ENCODE measurements at places on chromosomes 1 and 21. TPM values are rescaled to one million over a fixed set of nuclear protein-coding genes. Genes with fewer than 3 reads are reported as not detected.

DNA sequence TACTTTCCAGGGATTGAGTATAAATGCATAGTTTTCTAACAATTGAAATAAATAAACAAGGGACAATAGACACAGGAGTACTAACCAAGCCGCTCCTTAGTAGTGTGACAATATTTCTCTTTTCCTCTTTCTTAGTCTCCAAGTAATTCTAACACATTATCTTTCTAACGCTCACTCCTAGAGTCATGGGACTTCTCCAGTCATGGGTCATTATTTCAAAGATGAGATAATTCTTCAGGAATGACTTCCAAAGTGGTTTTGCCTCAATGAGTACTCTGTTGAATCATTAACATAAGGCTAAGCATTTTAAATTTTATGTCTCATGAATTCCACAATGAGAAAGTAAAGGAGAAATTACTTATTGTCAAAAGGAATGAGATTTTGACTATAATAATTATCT is 605.8 kb upstream of the ADAMTS5 start:
- no peak for DNase-seq

- DNase-seq: peak; percentile 82
These were observed 2.8 kb upstream of the FAM131C start for GRCh38 chr1:16076031-16076864.

DNA sequence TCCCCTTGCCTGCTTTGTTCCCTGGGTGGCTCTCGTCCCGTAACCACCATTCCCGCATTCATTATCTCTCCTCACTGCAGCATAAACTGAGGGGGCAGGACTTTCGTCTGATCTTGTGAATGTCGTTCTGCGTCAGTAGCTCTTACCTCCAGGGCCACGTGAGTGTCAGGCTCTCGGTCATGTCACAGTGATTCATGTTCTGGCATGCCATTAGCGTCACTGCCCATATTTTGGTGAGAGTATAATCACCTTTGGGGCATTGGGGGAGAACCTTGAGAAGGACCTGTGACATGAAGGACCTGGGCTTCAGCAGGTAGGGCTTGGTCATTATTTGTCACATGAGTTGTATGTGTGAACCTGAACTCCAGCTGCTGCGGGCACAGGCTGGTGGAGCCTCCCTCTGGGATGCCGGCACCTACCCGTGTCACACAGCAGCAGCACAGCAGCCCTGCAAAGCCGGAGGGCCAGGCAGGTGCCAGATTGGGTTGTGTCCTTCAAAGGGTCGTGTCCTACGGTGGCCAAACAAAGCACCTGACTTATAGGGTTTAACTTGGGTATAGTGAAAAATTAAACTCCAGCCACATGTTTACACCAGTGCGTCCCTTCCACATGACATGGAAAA is 68.5 kb downstream of the BACE2 start:
- DNase-seq: no peak

- no peak for DNase-seq
These were observed 78.5 kb downstream of the LHX9 start for GRCh38 chr1:197995408-197996258.

- DNase-seq: no peak
These were observed 2.6 kb downstream of the C1orf21 start for GRCh38 chr1:184389446-184389845.

- no peak for DNase-seq
These were observed 1.5 kb downstream of the GRIK3 start for GRCh38 chr1:37032660-37033354.

DNA sequence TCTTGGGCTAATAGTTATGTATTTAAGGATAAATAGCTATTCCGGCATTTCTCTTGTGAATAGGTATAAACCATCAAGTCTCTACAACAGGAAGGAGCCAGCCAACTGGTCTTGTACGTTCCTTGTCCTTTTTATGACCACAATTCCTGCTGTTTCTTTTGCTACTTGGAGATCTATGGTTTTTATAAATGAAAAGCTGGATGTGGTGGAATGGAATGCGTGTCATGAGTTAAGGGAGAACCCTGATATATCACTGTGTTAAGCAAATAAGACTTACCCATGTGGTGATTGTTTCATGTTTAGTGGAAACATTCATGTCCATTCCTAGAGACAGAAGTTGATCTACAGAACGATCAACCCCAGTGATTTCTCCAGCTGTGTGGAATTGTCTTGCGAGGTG is 282.1 kb downstream of the RPS6KC1 start:
- no peak for DNase-seq

GRCh38 chr1:107894605-107895004 is 70.4 kb downstream of the VAV3 start:
- no peak for DNase-seq

- DNase-seq: no peak
These were observed 76.4 kb downstream of the ADGRL2 start for GRCh38 chr1:81876901-81877733.

GRCh38 chr1:33001282-33001681 is 35.4 kb downstream of the AK2 start:
- DNase-seq: no peak

GRCh38 chr1:231721436-231721835 is 94.8 kb downstream of the DISC1 start:
- no peak for DNase-seq

- DNase-seq: no peak
These were observed 264.6 kb upstream of the RAB4A start for GRCh38 chr1:229006121-229006870.

- DNase-seq: no peak
These were observed 17.2 kb downstream of the NFYC start for GRCh38 chr1:40708750-40709099.

DNA sequence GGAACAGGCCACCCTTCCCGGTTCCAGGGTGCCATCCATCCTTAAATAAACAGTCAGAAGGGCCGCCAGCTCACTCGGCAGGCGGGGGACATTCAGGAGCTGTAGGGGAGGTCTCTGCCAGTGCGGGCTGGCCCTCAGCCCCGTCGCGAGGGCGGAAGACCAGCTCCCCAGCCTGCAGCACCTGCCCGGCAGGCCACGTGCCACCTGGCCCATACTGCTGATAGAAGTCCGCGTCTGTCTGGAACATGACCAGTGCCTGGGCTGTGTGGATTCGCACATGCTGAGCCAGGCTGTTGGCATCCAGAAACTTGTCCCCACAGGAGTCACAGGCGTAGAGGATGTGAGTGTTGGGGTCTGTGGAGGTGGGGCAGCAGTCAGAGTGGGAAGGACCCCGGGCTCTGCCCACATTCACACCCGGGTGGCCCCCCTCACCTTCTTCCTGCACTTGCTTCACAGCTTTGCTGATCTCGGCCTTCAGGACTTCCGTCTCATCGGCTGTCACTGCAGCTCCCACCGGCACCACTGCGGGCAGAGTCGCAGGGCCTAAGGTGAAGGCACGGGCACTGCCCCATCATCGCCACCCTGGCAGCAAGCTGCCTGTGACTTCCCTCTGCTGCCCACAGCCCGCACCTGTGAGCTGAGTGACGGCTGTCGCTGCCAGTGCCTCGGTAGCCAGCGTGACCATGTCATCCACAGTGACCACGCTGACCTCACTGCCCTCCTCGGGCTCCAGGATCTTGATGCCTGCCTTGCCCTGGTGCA is 33.8 kb downstream of the ZBTB17 start:
- DNase-seq: no peak

DNA sequence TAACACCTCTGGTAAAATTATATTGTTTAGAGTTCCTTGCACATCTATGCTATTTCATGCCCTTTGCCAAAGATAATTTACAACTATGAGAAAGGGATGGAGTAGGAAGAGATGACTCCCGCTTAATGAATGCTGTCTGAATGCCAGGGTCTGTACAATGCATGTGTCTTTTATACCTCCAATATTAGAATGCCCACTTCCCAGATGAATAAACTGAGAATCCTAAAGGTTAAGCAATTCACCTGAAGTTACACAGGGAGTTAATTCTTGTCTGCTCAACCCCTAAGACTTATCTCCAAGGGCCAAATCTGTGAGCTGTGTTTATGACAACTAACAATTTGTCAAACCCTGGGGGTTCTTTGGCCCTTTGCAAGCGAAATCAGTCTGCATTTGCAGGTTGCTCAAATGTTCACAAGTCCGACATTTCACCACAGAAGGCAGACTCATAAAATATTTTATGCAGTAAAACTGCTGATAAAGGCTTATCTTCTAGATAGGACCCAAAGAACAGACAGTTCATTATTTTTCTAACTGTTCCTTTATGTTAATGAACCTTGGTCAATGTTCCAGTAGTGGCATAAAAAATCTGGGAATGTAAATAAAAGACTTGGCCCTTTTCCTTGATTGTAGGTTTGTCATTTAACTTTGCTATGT is 50.2 kb upstream of the ATP1A1 start:
- no peak for DNase-seq

- no peak for DNase-seq
These were observed 31.9 kb downstream of the GLUL start for GRCh38 chr1:182359645-182360044.

DNA sequence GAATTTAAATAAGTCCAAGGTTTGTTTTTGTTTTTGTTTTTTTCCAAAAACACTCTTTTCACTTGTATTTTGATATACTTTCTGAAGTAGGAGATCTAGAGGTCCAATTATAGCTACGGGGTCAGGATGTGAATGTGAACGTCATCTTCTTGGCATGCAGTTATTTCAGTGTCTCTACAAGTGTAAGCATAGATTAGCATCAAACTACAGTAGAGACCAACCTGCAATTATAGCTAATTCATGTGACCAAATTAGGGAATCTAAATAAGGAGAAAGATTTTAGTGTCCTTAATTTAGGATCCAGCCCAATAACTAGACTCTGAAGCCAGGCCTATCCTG is 107.3 kb upstream of the PALMD start:
- DNase-seq: no peak

DNA sequence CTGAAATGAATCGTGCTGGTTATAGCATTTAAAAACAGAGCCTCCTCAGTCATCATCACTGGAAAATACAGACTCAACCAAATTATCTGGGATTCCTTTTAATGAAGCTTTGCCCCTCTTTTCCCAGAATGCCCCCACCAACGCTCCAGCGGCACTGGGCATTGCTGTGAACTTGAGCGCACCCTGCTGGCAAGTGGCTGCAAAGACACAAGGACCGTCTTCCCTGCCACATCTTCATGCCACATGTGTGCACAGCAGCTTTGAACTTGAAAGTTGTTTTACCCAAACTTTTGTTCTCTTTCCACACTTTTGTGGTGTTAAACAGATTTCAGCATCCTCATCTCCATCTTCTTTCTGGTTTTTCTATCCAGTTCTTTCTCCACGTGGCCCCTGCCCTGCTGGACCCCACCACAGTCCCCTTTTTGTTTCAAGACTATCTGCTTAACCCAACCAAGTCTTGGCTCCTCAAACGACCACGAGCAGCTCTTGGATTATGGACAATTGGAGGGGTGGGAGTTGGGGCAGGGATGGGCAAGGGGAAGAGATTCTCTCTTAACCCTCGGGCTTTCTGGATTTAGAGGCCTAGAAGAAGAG is 12.8 kb upstream of the LMX1A start:
- peak; percentile 50 for DNase-seq

DNA sequence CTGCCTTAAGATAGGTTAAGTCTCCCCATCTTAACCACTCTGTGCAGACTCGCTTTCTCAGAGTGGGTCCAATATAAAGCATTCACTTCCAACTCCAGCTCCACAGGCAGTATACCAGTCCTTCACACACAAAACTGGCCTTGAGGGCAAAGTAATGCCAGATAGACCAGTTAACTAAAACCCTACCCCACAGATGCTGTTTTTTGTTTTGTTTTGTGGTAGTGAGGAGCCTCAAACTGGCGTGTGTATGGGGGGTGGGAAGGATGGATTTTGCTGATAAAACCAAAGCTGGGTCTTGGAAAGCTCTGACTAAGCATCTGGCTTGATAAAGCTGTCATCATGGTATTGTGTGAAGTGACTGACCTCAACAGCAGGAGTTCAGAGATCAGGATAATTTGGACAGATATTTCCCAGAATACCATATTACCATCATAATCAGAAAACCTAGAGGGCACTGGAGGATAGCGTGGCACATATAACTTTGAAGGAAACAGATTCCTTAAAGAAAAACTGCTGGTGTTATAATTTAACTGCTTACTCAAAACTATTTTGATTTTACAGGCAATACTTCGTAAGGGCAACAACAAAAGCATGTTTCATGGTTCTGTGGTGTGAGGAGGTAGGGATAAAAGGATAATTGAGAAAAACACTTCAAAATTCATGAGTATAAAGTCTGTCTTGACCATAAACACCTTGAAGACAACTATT is 29.6 kb upstream of the CPLANE2 start:
- no peak for DNase-seq

DNA sequence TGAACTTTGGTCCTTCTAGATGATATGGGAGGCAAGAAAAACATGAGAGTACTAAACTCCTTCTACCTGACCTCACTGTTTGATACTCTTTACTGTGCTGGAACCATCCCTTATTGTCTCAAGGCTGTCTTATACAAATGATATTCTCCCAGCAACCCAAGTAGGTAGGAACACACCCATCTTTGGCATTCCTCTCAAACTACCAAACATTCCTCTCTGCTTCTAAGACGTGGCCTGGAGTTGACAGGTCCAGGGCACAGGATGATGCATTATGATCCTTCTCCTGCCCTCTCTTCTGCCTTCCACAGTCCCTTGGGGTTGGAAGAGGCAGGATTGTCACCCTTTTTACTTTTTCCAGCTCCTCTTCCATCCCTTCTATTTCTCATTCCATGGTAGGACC is 90.5 kb downstream of the SPATA17 start:
- DNase-seq: no peak

DNA sequence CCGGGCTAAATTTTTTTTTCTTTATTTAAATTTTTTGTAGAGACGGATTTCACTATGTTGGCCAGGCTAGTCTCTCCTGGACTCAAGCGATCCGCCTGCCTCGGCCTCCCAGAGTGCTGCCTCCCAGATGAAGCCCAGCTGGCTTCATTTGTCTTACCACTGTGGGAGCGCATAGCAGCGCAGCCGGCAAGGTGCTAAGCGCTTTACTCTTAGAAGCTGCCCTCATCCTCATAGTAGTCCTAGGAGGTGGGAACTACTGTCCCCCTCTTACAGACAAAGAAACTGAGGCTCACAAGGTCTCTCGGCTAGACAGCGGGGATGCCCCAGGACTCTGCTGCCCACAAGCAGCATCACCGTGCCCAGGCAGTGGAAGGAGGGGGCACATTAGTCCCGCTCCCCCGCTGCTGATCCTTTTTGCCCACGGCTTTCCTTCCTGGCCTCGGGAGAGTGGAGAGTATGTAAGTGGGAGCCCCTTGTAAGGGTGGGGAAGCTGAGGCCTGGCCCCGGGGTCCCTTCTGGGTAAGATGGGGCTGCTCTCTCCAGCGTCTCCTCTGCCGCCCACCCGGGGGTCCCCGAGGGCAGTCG is 726 bp downstream of the TMEM54 start:
- DNase-seq: no peak

WNT4 gene
- 1.3 TPM for total RNA-seq

LDLRAD1 gene
- total RNA-seq: not detected

IVL gene
- total RNA-seq: not detected

USH2A gene
- 0.14 TPM for total RNA-seq

OLIG2 gene
- total RNA-seq: not detected

ARF1 gene
- 165 TPM for total RNA-seq

RSPH1 gene
- total RNA-seq: 3.4 TPM

OR6N1 gene
- not detected for total RNA-seq

OR14K1 gene
- not detected for total RNA-seq

PDE4B gene
- total RNA-seq: 22.9 TPM

FCRLB gene
- 0.26 TPM for total RNA-seq

CASQ2 gene
- total RNA-seq: 1.5 TPM

MRTO4 gene
- 34.6 TPM for total RNA-seq

Measured in uterus (tissue), 4 donors.